Neural crest cell (in vitro differentiated cells): ENCODE measurements at places on chromosomes 1 and 21.

DNA sequence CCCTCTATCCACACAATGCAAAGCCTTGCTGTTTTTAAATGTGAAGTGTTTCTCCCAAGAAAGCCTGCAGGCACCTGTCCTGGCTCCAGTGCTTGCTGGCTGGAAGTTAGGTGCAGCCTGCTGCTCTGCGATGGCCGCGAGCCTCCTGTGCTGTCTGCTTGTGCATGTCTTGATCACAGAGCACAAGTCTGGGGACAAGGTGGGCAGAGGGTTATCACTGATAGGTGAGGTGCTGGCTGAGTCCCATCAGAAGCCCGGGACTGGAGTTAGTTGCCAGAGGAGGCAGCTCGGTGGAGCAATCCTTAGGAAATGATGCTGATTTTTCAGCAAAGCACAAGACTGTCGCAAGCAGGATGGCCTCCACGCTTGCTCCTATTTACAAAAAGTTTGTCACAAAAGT, 137.8 kb upstream of the AJAP1 start:
- DNase-seq, result no peak

GRCh38 chr1:226967665-226968064, 27.6 kb downstream of the COQ8A start:
- no peak for DNase-seq

DNA sequence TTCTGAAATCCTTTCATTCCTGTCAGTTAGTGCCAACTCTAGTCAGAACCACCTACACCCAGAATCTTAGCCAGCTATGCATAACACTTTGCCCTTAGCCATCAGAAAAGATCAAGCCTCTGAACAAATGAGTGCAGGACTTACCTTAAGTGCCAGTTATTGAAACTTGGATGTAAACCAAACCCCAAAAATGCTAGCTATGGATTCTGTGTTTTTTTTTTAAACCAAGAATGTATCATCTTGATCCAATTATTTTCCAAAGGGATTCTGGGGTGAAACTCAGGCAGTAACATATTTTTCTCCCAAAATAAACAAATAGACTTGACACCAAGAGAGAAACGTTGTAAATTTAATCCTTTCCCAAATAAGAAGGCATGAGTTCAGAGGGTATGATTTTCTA, 538.6 kb upstream of the ADAMTS5 start:
- no peak for DNase-seq

GRCh38 chr1:44368471-44369151, 13.6 kb upstream of the ERI3 start:
- DNase-seq, result peak; percentile 16

DNA sequence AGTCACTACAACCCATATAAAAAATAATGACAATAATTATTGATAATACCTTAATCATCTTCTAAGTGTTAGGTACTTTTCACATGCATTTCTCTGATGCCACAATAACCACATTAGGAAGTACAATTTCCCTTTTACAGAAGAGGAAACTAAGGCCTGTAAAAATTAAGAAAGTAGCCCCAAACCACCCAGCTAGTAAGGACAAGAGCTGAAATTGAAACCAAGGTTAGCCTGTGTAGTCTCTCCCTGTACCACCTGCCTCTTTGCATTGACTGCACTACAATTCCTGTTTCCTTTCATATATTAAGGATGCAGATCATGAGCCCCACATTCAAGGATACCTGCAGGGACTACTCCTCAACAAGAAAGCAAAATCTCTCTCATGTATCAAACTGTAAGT, 288.8 kb downstream of the GPATCH2 start:
- no peak for DNase-seq

DNA sequence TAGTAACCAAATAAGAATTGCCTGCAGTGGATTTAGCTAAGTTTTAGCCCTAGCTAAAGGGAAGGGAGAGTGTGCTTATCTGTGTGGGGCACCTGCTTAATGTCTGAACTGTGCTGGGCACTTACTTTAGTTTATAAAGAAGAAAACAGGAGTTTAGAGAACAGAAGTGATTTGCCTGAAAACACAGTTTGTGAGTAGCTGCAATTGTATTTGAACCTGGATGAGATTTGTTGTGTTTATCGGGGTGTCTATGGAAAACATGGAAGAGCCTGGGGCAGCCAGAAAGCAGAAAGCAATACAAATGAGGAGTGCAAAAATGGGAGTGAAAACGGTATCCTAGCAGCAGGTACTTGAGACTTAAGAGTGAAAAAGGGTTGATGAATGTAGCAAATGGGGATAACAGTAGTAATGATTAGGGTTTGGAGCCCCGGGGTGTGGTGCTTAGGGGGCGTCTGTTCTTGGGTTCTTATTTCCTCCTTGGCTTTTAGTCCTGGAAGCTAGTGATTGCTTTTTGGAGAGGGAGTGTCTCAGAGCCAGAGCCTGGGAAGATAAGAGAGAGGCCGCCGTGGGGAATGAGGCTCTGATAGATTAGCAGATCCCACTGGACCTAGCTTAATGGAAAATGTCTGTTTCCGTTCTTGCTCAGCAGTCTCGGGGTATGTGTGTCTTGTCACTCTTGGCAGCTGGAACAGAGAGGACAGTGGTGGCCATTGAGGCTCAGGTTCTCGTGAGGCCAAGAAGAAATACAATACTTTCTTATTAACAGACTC, 5.6 kb downstream of the PRCC start:
- DNase-seq, result no peak

DNA sequence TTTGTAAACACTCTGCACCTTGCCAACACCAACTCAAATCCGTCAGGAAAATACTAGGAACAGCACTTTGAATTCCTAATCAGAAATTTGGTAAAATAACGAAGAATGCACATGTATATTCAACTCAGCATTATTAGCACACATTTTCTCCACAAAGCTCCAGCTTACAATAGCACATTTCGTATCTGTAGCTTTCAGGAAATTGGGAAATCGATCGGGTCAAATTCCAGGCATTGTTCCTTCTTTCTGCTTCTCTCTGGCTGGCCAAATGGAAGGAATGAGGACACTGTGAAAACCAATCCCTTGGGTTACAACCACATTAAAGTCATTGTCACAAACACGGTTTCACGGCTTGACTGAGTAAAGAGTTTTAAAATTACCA, 58.6 kb downstream of the NPHP4 start:
- no peak for DNase-seq

- DNase-seq, result no peak
Measured at GRCh38 chr21:23881783-23882182, 1725.5 kb downstream of the MRPL39 start.

GRCh38 chr1:36006941-36007500, 76.1 kb downstream of the AGO3 start:
- no peak for DNase-seq

GRCh38 chr1:169601096-169601881, 15.0 kb upstream of the F5 start:
- no peak for DNase-seq

DNA sequence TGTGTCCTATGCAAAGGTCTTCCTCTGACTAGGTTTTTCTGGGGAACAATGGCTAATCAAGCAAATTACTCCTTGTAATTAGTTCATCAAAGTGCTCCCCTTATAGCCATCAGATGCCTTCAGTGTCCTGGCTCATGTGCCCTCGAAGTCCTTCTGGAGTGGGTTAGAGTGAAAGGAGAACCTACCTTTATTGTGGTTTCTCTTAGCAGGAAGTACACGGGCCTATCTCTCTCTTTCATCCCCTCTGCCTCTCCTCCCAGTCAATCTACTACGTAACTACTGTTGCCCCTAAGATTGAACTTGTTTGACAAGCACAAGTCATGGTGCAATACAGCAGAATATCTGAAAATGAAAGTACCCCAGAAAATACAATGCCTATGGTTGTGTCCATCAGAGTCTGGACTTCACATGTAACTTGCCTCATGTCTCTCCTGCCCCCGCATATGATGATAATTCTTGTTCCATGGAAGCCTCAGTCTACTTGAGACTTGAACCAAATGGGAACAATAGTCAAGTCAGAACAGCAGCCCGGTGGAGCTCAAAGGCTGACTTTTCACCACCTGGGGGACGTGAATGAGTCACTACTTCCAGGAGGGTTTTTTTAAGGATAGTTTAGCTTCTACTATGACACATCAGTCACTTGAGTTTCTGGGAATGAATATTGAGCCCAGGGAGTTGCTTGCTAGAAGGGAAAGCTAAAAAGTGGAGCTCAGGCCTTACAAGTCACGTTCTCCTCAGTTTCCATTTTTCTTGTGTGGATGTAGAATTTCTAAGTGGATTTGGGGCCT, 243.6 kb downstream of the TNR start:
- no peak for DNase-seq

GRCh38 chr1:57380923-57381322, 42.9 kb downstream of the DAB1 start:
- DNase-seq, result no peak

DNA sequence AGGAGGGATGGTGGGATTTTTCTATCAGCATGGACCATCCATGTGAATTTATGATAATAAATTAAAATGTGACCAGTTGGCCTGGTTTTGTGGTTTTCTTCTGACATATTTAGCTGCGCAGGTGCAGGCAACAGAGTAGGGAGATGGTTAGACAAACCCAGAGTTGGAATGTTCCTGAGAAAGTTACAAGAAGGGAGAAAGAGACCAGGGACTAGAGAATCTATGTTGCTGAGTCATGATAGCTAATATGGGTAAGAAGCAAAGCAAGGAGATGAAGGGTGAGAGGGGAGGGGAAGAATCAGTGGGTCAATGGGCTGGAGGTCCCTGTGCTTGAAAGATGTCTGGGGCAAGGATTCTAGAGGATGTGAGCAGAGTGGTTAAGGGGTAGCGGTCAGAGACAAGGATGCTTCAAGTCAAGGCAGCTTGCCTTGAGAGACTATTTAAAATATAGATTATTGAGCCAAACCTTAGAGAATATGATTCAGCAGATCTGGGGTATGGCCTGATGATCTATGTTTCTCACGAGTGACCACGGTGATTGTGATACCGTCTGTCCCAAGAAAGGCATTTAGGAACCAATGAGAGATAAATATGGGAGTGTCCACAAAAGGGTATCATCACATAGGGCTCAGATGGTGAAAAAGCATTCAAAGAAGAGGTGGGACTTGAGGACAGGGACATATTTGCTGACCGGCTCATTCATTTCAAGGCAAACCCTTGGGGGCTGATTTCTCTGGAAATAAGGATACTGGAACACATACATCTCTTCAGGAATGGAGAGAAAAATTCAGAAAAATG, 219.7 kb upstream of the PLD5 start:
- DNase-seq, result no peak

GRCh38 chr1:100720751-100721150, 1.2 kb downstream of the VCAM1 start:
- DNase-seq, result no peak

GRCh38 chr1:108597041-108597440, 37.1 kb downstream of the EEIG2 start:
- DNase-seq, result no peak

DNA sequence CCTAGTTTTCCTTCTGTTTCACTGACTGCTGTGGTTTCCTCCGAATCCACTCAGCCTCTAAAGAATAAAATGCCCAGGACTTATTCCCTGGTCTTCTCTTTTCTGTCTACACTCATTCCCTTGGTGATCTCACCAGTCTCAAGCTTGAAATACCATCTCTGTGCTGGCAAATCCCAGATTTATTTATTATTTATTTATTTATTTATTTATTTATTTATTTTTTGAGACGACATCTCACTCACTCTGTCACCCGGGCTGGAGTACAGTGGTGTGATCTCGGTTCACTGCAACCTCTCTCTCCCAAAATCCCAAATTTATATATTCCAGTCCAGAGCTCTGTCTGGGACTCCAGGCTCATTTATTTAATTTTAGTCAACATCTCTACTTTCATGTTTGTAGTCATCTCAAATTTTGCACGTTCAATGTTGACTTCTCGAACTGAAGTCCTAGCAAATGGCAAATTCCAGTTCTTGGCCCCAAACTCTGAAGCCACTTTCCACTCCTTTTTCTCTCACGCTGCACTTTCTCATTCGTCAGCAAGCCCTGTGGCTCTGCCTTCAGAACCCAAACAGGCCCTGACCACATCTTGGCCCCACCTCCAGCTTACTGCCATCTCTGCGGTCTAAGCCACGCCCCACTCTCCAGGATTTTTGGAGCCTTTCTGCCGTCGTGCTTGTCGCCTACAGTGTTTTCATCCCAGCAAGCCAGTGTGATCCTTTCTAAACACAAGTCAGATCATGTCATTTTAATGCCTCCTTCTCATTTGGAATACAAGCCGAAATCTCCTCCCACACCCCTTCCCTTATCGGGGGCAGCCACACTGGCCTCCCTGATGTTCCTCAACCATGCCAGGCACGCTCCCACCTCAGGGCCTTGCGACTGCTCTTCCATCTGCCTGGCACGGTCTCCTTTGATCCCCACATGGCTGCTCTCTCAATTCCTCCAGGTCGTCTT, 14.2 kb upstream of the TENT5B start:
- DNase-seq, result no peak

- no peak for DNase-seq
Measured at GRCh38 chr21:44742418-44743153, 31.2 kb upstream of the TSPEAR start.

- DNase-seq, result no peak
Measured at GRCh38 chr1:165542647-165543046, 1.2 kb upstream of the LRRC52 start.

DNA sequence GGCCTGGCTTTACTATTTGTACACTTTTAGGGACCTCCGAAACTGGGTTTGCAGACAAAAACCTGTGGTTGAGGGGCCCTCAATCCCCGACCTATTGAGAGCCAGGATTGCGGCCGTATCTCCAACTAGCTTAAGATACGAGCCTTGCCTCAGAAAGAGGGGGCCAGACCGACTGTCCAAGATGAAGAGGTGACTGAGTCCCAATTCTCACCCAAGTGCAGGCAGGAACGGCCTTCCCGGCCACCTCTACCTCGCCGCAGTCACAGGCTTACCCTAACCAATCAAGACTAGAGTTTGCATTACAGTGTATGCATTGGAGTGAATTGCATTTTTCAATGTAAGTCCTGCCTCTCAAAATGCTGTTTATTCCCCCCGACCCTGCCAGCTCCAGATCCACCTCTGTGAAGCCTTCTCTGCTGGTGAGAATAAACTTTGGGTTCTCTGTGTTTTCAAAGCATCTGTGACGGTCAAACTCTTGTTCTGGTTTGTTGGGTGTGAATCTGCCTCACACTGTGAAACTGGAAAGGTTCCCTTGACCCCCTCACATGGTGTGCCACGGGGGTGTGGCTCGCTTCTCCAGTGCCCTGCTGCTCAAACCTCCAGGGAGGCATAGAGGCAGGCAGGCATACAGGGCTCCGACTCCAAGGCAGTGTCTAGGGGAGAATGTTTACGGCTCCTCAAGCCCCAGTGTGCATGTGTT, 62.2 kb upstream of the WLS start:
- DNase-seq, result no peak
